ENCODE measurements at places on chromosomes 4 and X.
A peak's percentile ranks its signal among the peaks of the same experiment; 100 is the strongest.

DNA sequence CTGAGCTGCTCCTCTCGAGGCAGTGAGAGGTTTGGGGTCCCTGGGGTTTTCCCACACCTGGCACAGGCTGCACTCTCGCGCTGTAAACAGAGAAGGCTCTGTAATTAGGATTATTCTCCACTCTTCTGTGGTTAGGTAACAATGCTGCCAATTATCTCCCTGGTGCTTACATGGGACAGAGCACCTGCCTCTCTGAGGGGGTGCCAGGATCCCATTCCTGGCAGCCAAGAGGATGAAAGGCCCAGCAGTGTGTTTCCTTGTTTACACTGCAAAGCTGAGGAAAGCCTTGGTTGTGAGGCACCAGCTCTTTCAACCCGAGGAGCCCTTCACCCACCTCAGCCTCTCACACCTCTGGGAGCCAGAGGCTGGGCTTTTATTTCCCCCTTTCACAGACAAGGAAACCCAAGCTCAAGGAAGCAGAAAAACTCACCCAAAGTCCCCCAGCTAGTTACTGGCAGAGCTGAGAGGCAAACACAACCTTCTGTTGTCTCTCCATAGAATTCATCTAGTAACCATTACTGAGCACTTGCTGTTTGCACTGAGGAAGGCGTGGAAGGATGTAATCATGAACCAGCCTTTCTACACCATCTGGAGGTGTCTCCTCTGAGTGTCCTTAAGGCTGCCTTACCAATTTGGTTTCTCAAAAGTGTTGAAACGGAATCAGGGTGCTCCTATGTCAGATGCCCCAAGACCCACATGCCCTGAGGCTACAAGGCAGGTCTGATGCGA is 39.7 kb upstream of the PROM1 start:
- no peak for DNase-seq

GRCh38 chr4:53599632-53600031 is 8.3 kb upstream of the LNX1 start:
- DNase-seq: no peak

GRCh38 chr4:159149666-159150065 is 46.8 kb downstream of the RAPGEF2 start:
- DNase-seq: no peak

DNA sequence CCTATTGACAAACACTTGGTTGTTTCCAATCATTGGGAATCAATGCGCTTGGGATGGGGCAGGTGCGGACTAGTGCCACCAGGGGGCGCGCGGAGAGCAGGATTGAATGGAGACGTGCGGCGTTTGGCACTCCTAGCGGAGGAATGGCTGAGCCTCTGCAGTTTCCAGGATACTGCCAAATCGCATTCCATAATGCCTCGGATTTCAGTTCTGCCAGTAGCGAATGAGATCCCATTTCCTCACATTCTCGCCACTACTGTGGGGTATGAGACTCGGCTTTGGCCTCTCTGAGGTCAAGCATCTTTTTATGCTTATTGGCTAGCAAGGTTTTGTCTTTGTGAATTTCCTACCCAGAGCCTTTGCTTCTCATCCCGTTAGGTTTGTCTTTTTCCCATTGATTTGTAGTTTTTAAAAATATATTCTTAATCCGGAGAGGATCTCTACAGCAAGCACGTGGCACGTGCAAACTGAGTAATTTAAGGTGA is 28.7 kb downstream of the CLDN34 start:
- DNase-seq: peak; percentile 62

DNA sequence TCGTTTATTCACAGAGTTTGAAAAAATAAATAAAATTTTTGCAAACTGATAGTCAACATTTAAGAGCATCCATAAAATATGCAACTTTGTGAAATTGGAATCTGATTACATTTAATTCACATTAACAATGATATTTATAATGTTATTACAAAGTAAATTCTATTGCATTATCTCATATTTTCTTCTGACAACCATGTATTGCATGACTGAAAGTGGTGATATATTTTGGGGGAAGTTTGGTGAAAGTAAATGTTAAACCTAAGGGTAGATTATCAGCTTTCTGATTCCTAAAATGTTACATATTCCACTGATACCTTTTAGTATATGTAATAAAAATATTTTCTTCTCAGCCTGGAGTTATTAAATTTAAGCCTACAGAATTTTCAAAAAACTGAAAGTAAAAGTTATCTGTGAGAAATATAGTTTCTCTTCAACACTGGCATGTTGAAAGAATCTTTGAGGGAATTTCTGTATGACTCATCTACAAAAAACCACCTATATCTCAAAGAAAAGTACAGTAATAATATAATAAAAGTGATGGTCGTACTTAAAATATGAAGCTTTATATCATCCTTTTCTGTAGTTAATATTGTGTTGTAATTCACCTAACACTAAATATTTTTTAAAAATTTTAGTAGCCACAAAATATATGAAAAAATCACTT is 1179.6 kb upstream of the PCDH7 start:
- no peak for DNase-seq

DNA sequence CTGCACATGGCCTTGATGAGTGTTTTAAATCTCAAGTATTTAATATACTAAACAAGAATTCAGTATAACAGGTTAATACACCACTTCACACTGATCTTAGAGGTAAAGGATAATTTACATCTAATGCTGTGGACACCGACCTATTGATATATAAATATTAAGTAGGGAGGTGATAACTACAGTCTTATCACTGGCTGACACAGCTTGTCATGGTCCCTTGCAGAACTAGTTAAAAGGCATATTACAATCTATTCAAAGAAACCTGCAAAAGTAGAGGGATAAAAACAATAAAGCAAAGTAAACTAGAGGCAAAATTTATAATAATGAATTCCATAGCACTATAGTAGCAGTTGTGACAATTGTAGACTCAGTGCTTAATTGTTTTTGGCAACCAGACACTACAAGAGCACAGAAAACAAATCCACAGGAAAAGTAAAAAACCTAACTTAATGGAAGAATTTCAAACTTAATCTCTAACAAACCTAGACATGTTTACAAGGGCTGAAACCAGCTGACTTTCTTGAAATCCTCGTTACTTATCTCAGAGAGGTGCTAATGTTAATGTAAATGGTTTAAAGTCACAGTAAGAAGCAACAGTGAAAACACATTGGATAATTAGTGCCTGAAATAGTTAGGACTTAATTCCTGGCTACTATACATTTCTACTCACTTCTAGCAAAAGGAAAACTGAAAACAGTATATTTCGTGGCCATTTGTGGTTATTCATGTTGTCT is 25.0 kb downstream of the MFAP3L start:
- DNase-seq: no peak

- no peak for DNase-seq
These were observed 163.5 kb downstream of the PWWP3B start for GRCh38 chrX:106331606-106332005.

DNA sequence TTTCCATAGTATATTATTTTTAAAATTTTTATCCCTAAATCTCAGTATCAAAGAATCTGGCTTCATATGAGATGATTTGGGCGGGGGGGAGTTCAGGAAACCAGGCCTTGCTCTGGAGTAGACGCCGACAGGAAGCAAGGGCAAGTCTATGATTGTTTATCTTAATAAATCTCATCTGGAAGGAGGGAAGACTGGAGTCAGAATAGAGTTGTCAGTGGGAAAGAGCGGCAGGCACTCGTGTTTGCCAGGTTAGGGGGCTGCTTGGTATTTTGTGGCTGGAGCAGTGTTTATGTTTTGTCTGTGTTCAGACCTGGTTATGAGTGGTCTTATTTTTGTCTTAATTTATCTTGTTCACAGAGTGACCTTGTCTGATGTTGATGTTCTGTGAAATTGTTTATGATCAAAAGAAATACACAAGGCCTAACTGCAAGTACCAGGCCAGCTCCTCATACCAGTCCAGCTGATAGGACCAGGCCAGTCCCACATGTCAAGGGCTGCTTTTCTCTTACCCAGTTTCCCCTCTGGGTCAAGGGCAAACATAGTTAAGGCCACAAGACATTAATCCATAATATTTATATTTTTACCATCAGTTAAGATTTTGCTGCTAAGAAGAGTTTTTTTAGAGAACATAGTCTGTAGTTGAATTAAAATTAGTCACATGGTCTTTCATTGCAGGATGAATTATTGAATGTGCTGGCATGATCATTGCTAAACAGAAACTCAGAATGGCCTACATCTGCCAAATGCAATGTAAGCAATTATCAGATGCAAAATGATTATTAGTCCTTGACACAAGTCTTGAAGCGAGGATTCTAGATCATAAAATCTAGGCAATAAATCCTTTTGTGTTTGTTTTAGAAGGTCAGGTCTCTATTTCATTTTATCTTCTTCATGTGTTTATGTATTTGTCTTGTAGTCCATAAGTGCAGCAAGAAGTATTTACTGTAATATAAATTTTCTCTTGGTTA is 176.5 kb downstream of the GASK1B start:
- DNase-seq: no peak

All from kidney (tissue), 22 donors.